Adrenal gland (tissue), 19 donors: ENCODE measurements at places on chromosomes 11 and 22. TPM values are rescaled to one million over a fixed set of nuclear protein-coding genes. Genes with fewer than 3 reads are reported as not detected.

The TNNI2 gene
- total RNA-seq, result 2.4 TPM

The C1QTNF4 gene
- 1.6 TPM for total RNA-seq

The PPP6R3 gene
- 180 TPM for total RNA-seq

The FREY1 gene
- total RNA-seq, result 0.94 TPM

The DNAL4 gene
- 26.1 TPM for total RNA-seq

The E2F8 gene
- total RNA-seq, result 0.23 TPM

The CLCF1 gene
- 0.17 TPM for total RNA-seq

The TPBGL gene
- 3.0 TPM for total RNA-seq

The CCDC188 gene
- 0.30 TPM for total RNA-seq

The DDTL gene
- total RNA-seq, result 0.43 TPM
